ENCODE measurements at places on chromosomes 12 and 14.
A peak's percentile ranks its signal among the peaks of the same experiment; 100 is the strongest.

DNA sequence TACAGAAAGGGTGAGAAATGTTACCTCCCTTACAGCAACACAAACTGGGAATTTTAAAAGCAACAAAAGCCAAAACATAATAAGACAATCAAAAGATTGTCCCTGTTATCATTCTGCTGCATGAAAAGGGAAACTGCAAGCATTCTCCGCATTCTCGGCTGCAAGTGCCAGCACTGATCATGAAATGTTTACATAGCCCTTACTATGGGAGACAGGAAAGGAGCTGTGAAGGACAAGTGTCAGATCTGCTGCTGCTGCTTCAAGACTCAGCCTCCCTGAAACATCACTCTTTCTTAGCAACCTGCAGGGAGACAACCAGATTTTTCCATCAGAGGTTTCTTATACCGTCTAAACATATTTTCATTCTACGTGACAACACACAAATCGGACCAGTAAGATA lies 20.1 kb downstream of the DENND5B start:
- no peak for DNase-seq

GRCh38 chr12:21676776-21677175 lies 19.1 kb upstream of the LDHB start:
- DNase-seq, result no peak

DNA sequence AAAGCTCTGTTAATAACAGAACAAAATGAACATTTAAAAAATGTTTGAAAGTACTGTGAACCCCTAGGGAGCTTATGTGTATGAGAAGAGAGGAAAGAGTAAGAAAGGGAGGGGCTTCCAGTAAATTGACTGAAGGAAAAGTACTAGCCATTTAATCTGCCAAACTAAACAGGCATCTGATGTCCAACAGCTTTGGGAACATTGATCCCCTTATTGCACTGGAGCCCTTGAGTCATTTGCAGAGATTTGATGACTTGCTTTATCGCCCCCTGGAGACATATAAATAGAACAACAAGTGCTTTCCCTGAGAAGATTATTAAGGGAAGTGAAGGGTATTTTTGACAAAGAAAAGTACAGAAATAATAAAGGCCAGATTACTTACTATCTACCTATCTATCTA lies 319.3 kb upstream of the NOVA1 start:
- peak; percentile 39 for DNase-seq

DNA sequence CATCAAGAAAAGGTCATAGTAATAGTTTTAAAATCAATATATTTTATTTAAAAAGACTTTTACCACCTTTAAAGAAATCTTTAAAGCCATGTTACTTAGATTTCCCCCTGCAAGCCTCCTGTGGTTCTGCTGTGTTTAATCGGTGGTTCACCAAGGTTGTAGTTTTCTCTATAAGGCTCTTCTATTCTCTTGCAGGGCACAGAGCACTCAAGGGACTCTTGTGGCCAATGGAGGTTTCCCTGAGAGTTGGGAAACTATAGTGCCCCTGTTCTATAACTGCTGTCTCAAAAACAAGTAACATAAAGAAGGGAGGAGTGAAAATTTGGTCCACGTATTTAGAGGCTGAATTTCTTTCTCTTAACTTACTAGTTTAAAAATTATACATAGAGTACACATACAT lies 25.0 kb downstream of the DACT1 start:
- DNase-seq, result no peak

GRCh38 chr12:85657836-85658630 lies 178.2 kb downstream of the RASSF9 start:
- no peak for DNase-seq

DNA sequence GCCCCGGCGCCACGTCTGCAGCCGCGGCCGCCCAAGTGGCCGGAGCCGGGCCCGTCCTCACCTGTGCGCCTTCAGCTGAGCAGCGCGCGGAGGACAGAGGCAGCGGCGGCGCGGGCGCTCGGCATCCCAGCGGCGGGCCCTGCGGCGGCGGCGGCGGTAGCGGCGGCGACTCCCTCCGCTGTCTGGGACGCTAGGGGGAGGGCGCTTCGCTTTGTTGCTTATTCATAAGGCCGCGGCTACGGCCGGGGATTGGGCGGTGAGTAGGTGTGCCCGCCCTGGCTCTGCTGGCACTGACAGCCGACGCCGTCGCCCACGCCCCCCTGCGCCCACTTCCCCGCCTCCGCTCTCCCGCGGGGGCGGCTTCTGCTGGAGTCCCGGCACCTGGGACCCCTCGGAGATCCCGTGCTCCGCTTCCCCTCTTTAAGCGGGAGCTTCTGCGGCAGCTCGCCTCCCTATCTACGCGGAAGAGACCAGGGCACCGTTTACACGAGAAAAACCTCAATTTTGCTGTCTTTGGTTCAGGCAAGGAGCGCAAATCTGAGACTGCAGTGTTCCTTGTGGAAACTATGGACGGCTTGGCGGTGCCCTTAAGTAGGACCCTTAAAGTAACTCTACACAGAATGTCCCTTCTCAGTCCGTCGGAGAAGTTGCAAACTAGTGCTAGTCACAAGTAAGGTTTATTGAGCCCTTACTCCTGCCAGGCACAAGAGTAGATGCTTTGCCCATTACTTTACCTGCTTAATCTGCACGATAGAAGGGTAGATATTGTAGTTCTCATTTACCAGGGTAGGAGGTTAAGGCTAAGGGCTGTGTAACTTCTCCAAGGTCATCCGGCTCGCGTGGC lies at the start of gene ARMH4:
Gene ARMH4 (minus strand): TSS at position 200 of the 844 bp plus-strand sequence. CDS start 12,855 bp downstream, outside the sequence.
- DNase-seq, result peak; percentile 60

DNA sequence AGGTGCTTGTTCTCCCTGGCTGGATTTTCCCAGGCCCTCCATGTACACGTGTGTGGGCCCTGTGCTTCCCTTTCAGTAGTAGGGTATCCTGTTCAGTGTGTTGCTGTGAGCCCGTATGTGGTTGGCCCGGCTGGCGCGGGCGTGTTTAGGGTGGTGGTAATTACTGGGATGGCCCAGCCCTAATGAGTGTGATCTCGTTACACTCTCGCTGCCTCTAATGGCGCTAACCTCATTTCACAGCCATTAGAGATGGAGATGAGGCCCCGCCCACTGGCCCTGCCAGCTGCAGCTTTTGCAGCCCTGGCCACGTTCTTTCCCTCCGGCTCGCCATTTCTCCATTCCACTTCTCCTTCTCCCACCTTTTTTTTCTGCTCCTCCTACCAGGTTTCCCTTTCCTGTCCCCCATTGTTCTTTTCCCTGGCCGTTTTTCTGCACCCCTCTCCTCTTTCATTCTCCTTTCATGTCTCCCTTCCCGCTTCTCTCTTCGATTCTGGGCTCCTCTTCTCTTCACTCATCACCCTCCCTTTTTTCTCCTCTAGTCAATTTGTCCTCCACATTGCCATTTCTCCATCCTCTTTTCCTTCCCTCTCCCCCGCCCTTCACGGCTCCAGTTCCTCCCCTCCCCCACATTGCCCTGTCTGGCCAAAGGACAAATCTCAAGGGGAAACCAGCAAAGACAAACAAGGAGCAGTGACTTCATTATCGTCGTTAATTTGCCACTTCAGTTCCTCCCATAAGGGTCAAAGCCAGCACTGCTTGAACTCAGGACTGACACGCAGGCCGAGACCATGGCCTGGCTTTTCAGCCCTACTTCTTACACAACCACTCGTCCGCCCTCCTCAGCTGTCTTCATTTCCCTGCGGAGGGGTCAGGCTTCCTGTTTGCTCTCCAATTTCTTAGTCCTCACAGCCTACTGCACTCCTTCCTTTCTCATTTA lies 6.8 kb downstream of the ZFHX2 start:
- peak; percentile 36 for DNase-seq

- no peak for DNase-seq
Observed at GRCh38 chr14:54936816-54937215, 34.2 kb upstream of the GCH1 start.

DNA sequence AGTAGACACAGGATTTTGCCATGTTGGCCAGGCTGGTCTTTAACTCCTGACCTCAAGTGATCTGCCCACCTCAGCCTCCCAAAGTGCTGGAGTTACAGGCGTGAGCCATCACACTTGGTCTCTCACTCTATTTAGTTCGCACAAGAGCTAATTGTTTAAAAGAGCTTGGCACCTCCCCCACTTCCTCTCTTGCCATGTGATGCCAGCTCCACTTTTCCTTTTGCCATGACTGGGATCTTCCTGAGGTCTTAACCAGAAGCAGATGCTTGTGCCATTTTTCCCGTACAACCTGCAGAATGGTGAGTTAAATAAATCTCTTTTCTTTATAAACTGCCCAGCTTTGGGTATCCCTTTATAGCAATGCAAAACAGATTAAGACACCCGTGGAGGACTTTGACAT lies 200.1 kb upstream of the FRMD6 start:
- DNase-seq, result no peak

DNA sequence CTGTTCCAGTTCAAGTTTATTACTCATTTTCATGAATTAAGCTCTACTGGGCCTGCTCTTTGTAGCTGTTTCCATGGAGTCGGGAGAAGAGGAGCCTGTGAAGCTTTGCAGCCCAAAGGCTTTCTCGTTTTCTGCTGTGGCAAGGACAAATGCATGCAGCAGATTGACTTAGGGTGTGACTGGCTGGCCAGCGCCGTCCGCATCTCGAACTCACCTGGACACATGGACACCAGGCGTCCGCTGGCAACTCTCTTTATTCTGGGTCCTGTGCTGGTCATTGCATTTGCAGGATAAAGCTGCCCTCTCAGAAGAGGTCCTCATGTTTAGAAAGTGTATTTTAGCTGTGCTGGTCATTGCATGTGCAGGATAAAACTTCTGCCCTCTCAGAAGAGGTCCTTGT lies 350.4 kb downstream of the TMEM121 start:
- no peak for DNase-seq

DNA sequence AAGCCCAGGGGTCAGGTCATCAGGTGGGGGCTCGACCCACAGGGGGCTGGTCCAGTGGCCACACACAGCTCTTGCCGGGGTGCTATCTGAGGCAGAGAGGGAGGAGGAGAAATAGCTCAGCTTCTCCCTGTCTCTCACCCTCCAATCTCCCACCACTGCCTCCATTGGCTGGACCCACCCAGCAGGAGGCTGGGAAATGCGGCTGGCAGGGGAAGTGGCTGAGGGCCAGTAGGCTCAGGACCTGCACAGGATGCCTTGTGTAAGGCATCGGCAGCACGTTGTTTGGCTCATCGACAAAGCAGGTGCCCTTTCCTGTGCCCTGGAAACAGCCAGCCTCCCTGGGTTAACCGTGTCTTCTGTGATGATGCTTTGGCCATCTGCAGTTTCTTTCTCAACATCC lies 58.8 kb upstream of the SLC24A4 start:
- DNase-seq, result peak; percentile 7

GRCh38 chr12:95694136-95694535 lies 96.4 kb downstream of the NTN4 start:
- no peak for DNase-seq

DNA sequence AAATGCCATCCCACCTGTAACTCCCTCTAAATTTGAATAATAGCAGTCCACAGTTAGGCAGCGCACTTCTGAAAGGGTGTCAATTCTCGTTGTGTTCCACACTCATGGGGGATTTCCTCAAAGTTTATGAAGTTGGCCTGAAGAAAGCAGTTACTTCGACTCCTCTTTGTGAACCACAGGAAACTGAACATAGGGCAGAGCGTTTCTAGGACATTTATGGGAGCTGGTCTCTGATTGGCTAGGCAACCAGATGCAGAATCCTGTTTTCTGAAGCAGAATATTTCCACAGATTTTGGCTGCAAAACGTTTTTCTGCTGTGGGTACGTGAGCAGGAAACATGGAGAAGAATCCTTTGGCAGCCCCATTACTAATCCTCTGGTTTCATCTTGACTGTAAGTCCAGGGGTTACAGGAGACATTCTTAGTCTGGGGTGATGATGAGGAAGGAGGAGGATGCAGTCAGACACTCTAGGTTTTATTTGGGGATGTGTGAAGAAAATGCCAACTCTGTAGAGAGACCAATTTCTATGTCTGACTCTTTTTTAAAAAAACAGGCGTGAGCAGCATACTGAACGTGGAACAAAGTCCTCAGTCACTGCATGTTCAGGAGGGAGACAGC lies 431.5 kb upstream of the OR4E1 start:
- no peak for DNase-seq

DNA sequence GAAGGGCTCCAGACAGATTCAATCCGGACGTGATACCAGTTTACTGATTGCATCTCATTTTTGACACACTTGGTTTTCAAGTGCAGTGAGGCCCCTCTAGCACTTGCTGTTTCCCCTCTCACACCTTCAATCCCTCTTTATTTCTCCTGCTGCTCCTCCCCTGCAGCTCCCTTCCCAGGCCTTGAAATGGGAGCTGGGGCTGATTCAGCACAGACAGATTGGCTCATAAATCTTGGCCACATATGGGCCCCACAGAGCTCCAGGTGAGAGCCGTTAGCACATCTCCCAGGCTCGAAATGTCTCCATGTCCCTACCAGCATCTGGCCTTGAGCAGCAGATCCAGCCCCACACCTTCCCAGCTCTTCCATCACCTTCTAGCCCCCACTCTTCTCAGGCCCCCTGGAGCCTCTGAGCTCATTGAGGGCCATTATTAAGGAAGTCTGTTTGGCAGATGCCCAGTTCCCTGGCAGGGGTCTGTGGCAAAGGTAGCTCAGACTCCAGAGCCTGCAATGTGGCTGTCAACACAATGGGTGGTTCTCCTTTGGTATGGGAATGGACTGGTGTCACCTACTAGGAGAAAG lies 220.3 kb upstream of the FKBP4 start:
- DNase-seq, result no peak

DNA sequence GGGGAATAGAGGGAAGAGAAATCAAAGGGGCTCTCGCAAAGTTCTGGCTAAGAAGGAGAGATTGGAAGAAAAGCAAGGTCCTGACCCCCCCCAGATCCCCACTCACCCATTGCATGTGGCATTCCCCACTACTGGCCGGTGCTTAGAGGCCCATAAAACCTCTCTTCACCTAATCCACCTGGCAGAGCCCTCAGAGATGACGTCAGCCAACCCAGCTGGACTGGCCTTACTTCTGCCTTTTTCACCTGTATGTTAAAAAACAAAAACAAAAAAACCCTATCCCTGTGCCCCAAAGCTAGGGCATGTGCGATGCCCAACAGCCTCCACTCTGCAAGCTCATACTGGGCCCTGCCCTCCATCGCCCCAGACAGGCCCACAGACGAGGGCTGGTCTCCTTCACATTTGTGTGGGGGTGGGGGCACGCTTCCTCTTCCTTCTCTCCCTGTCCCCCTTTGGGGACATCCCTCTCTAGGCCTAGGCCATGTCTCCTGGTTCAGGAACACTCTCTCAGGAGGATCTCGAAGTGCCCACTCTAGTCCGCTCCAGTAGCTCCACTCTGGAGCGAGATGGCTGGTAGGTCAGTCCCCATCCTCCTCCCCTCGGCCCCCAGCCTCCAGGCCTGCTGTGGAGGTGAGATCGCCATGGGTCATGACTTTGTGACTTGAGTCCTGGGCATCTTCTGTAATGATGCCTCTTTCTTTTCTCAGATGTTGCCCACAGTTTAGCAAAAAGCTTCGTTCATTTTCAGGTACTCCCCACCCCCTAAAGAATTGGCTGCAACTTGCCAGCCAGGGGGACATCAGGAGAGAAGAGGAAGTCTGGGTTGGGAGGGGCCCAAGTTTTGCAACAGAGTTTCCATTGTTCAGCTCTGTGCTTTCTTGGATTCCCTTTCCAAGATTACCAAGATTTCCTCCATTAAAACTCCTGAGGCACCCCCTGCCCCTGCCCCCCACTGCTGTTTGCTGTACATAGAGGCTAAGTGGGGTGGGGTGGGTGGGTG lies 37.0 kb downstream of the FIGNL2 start:
- DNase-seq, result peak; percentile 13

GRCh38 chr12:45098766-45099165 lies 47.9 kb upstream of the DBX2 start:
- DNase-seq, result no peak
